HT1080 (cell line): ENCODE measurements at places on chromosomes 2 and 18. TPM values are rescaled to one million over a fixed set of nuclear protein-coding genes. Genes with fewer than 3 reads are reported as not detected.
A peak's percentile ranks its signal among the peaks of the same experiment; 100 is the strongest.

The PRKCE gene
- total RNA-seq, result 31.7 and 32.4 TPM in 2 replicates

The PROKR1 gene
- total RNA-seq, result not detected in 2 replicates

The MARCHF4 gene
- 24.1 and 27.8 TPM in 2 replicates for total RNA-seq

The CDCA7 gene
- 24.6 and 25.4 TPM in 2 replicates for total RNA-seq

DNA sequence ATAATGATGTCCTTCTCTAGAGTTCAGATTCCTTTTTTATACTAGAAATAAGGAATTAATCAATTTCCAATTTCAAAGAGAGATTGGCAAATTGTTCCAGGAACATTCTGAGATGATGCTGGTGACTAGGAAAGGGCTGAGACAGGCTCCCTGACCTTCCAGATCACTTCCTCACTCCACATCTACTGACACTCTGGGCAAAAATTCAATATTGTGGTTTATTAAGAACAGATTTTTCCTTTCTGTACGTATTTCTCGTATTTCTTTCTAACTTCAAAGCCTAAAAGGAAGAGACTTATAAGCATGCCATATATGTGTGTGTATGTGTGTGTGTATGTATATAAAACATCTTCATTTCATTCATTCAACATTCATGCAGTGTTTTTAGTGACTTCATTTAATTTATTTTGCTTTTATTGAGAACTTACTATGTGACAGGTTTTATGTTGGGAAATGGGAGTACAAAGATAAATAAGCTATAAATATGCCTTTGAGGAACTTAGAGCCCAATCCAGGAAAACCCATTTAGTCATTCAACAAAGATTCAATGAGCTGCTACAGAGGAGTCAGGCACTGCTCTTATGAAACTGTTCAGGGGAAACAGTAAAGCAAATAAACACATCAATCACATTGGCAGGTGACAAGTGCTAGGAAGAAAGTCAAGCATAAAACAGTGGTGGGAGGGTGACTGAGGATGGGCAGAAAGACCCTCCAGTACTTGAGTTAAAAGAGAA lies 137.9 kb downstream of the RDH14 start:
- no peak for DNase-seq

- DNase-seq, result no peak
Observed at GRCh38 chr2:62185475-62186155, 10.3 kb upstream of the B3GNT2 start.

DNA sequence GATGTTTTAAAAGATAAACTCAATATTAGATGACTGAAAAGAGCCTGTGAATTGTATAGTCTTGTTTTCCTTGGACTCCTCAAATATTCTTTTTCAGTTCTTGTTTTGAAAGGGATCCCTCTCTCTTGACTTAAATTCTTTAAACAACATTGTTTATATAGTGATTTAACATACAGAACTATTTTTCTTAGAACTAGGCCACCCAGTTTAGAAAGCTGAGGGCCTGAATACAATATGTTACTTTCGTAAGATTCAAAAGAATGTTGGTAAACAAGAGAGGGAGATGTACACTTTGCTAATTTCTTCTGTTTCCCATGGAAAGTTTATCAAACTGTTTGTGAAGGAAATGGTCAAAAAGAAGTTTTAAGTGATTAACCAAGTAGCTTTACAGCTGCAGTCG lies 5.5 kb upstream of the TSPYL6 start:
- no peak for DNase-seq

GRCh38 chr2:177188482-177189469 lies 23.8 kb upstream of the HNRNPA3 start:
- no peak for DNase-seq

DNA sequence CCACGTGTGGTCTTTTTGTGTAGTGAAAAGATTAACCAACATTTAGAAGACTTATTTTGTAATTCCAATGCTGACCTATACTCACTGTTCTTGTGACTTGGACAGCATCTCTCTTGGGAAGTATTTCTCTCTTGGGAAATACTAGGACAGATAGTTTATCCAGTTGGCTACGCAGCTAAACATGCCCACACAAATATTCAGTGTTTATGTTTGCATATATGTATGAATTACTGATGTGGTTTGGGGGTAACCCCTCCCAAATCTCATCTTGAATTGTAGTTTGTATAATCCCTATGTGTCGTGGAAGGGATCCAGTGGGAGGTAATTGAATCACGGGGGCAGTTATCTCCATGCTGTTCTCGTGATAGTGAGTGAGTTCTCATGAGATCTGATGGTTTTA lies 2062.3 kb upstream of the CELF4 start:
- DNase-seq, result no peak

- peak; percentile 82 for DNase-seq
Observed at GRCh38 chr2:40625849-40626248, 174.0 kb upstream of the SLC8A1 start.

GRCh38 chr2:85215081-85215447 lies 81.9 kb downstream of the TCF7L1 start:
- DNase-seq, result no peak
